Endothelial cell of umbilical vein (primary cell): ENCODE measurements at places on chromosomes 4 and X. TPM values are rescaled to one million over a fixed set of nuclear protein-coding genes. Genes with fewer than 3 reads are reported as not detected.

- DNase-seq = no peak
These were observed 359.3 kb downstream of the GRXCR1 start for GRCh38 chr4:43251841-43252240.

- no peak for DNase-seq
These were observed 18.8 kb upstream of the RASL11B start for GRCh38 chr4:52843351-52843750.

DNA sequence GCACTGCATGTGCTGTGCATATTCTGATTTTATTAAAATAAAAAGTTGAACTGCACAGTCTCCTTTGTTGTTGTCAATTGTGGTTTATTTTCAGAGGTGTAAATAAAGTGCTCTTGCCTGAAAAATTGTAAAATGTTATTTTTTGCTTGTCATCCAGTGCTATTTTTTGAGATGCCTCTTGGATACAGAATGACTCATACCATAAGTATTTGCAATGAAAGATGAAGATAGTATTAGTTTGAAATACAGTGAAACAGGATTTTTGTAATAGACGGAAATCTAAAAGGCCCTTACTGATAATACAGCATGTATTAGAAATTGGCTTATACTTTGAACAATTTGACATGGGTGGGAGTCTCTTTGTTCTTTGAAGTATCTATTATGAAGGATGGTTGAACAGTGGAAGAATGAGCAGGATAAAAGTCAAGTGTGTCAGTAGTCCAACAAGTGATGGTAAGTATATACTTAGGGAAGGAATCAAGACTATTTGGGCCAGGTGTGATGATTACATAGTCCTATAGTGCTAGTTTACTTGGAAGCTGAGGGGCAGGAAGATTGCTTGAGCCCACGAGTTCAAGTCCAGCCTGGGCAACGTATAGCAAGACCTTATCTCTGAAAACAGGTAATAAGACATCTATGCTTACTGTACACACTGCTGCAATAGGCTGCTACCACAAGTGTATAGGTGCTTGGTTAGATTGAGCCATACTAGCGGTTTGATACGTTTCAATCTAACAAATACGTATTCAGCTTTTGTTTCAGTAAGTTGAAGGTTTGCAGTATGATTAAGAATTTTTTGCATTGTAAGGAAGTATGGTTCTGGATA, 16.4 kb downstream of the DDX3X start:
- DNase-seq = peak; percentile 17

- DNase-seq = no peak
These were observed 277.5 kb upstream of the AGTR2 start for GRCh38 chrX:115892787-115893671.

DNA sequence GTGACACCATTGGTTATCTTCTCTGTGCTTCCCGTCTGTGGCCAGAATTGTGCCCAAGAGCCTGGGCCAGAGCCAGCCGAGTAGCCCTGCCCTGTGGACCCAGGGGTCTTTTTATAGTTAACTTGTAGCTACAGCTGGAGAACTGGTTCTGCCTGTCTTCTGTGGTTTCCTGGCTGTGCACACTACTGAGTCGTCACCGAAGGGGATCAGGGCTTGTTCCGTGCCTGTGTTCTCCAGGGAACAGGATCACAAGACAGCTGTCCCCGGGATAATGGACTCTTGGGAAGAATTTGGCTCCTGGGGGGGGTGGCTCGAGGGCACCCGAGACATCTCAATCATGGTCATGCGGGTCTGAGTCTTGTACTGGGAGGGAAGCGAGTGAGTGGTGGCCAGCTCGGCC, 22.1 kb upstream of the OPN1LW start:
- DNase-seq = no peak

- DNase-seq = no peak
These were observed 173.2 kb downstream of the CBLL2 start for GRCh38 chrX:22445880-22446279.

DNA sequence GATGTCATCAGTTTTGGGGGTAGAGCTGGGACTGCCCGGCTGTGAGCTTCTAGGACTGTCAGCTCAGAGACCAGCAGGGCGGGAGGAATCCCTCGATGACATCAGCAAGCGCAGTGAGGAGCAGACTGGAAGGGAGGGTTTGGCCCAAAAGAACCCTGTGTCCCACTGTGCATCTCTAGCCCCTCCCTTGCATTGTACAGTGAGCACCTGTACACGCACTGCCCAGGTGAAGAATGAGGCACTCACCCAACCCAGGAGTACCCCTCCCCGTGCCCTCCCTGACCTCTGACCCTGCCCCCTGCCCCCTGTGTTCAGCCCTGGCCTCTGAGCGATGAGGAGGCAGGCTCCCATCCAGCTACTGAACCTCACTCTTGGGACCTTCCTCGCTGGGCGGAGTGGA, 92.9 kb downstream of the HMX1 start:
- no peak for DNase-seq

GRCh38 chr4:85151371-85151770, 184.9 kb upstream of the WDFY3 start:
- no peak for DNase-seq

The NUP62CL gene
- not detected in 2 replicates for polyA plus RNA-seq

The SATL1 gene
- not detected in 2 replicates for polyA plus RNA-seq

The TKTL2 gene
- polyA plus RNA-seq = not detected in 2 replicates
